Dermis blood vessel endothelial cell (primary cell): ENCODE measurements at places on chromosomes 4 and X. TPM values are rescaled to one million over a fixed set of nuclear protein-coding genes. Genes with fewer than 3 reads are reported as not detected.

Gene TSPAN7
- 25.2 and 28.4 TPM in 2 replicates for total RNA-seq

Gene ARHGAP6
- total RNA-seq: 0.17 and 0.19 TPM in 2 replicates

Gene CXCL6
- 0.37 and 0.68 TPM in 2 replicates for total RNA-seq

Gene SPANXN3
- not detected in 2 replicates for total RNA-seq

Gene TENT5D
- total RNA-seq: not detected in 2 replicates

Gene RPL34
- total RNA-seq: 572 and 777 TPM in 2 replicates

Gene PPEF2
- not detected in 2 replicates for total RNA-seq

Gene ERAS
- not detected in 2 replicates for total RNA-seq

Gene PGRMC1
- 105 and 139 TPM in 2 replicates for total RNA-seq

Gene SPANXD
- not detected in 2 replicates for total RNA-seq
